ENCODE measurements at places on chromosomes 7 and 10.

DNA sequence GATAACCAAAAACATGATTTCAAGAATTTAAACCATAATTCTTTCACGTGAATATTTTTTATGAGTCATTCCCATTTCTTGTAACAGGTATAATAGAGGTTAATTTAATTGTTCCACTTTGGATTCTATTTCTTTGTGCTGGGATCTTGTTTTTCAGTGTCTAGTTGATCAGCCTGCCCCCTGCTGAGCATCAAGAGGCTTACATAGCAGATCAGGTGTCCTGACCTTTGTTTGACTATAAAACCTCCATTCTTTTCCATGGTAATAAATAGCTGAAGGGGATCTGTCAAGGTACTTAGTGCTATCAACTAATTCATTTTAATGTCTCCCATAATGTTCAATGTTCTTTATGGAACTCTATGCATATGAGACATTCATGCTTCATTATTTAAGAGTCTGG, 4.9 kb downstream of the COL17A1 start:
- DNase-seq: no peak

GRCh38 chr10:3054851-3055199, 12.5 kb upstream of the PFKP start:
- no peak for DNase-seq

DNA sequence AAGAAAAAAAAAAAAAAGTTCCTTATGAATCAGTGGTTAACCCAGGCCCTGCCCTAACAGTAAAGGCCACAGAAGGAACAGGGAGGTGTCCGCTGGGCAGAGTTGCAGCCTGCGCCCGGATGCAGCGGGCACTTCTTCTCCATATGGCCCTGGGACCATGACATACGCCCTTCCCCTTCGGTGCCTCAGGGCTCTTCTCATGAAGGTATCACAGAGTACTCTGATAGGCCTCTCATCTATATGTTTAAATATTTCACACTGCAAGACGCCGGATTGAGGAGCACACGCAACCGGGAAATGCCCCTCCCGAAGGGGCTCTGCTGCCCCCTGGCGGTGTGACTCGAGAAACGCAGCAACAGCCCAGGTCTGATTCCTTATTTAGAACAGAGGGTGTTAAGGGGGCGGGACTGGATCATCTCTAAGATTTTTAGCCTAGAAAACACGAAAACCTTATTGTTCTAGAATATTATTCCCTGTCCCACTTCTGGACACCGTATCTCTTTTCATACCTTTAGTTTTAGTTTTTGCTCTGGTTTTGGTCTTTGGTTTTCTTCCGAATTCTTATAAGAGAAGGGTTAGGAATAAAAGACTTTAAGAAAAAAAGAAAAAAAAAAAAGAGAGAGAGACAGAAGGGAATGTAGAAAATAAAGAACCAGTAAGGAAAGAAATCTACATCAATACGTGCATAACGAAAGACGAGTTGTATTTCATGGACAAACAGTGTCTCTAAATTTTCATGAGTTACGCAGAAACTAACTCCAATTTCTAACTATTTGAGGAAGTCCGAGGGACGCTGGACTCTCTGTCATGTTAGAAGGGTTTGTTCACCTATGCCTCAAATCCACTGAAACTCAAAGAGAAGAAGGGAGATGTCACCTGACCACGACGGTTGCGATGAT, 12.0 kb downstream of the DAGLB start:
- DNase-seq: peak; percentile 64

DNA sequence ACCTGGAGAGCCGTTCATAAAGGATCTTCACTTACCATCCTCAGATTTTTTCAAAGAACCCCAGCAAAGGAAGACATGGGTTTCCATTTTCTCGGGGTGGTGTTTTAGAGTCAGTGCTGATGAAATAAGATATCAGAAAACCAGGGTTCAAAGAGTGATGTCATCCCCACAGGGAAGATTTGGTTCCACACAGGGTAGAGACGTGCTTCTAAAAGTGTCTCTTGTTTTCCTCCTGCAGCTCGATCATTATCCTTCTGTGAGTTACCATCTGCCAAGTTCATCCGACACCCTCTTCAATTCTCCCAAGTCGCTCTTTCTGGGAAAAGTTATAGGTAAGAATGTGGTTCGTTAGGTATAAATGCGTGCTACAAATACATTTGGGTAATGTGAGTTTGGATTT, 323.8 kb upstream of the C7orf33 start:
- no peak for DNase-seq

DNA sequence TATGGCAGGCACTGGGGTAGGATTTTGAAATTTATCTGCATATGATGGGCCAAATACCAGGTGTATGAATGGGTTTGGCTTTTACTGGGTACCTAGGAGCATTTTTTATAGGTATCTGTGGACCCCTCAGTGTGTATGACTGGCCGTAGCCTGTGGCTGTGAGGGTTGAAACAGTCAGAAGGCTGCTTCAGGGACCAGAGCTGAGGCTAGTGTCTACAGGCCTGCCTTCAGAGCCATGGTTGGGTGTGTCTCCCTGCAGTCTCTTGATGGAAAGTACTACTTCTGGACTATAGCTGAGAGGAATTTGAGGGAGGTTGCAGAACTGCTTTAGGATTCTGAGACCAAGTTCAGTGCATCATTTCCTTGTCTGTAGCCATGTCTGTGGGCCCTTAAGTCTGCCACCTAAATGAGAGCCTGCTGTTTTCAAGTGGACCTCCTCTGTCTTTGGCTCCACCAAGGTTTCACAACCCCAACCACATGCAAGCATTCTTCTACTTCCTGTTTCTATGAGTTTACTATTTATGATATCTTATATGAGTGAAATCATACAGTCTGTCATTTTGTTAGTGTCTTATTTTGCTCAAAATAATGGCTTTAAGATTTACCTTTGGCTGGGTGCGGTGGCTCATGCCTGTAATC, 19.9 kb upstream of the ZNF138 start:
- DNase-seq: no peak

- no peak for DNase-seq
These were observed 6.0 kb downstream of the PLAU start for GRCh38 chr10:73916761-73917470.

DNA sequence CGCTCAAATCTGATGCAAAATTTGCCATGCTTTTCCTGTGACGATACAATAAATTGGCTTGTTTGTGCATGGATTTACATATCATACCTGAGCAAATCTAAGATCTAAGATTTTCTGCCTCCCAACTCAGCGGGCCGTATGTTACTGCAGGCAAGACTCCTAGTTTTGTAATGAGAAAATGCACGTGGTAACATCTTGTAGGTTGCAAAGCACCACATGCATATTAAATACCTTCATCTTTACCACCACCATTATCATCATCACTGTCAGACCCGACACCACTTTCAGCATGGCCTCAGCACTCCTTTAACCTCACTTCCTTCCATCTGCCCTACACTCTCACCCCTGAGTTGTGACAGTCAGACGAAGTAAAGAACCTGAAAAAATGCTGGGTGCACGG, 202.2 kb downstream of the FRMD4A start:
- no peak for DNase-seq

Data from C1 segment of cervical spinal cord (tissue), 14 donors.